Keratinocyte (primary cell): ENCODE measurements at places on chromosomes 13 and 19. TPM values are rescaled to one million over a fixed set of nuclear protein-coding genes. Genes with fewer than 3 reads are reported as not detected.

Gene FFAR2
- polyA plus RNA-seq: not detected in 3 replicates

GRCh38 chr13:29756506-29756905, 93.9 kb downstream of the UBL3 start:
- no peaks in the 10 kb centered on the region for H3K4me1 ChIP-seq
- no peaks in the 10 kb centered on the region for H3K27me3 ChIP-seq

- no peaks in the 10 kb centered on the region for H3K36me3 ChIP-seq
- H3K4me3 ChIP-seq: no peak overlapping the region
- H3K27me3 ChIP-seq: no peaks in the 10 kb centered on the region
- no peak overlapping the region for H3K27ac ChIP-seq
Measured at GRCh38 chr13:72985610-72986009, 73.2 kb upstream of the KLF5 start.

Gene ZNF701
- 6.0 to 7.2 TPM (median 7.0 TPM) in 3 replicates for polyA plus RNA-seq

Gene ZBTB32
- polyA plus RNA-seq: not detected in 3 replicates

DNA sequence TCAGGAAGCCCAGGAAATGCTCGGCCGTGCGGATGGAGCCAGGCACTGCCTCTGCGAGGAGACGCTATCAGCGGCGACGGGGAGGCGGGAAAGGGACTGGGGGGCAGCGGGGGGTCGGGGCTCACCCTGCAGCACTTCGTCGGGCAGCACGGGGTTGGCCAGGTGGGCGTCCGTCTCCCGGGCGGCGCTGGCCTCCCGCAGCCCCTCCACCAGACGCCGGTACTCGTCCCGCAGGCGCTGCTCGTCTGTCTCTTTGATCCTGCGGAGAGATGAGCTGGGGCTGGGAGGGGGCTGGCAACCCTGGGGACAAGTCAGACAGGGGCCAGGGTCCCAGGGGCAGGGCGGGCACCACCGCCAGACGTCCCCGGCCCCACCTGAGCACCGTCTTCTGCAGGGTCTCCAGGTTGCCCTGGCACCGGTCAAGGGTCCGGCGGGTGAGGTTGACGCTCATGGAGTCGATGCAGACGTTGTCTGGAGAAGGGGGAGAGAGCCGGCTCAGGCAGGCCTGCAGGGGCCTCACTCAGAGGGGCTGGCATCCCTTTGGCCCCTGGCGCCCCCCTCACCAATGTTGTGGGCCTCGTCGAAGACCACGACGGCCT, 6.4 kb downstream of the ERCC2 start:
- H3K36me3 ChIP-seq: peaks cover 37% of the 10 kb centered on the region
- H3K4me3 ChIP-seq: no peak overlapping the region
- DNase-seq: no peak
- peaks cover under 1% of the 10 kb centered on the region for H3K4me1 ChIP-seq
- H3K27ac ChIP-seq: no peak overlapping the region
- no peaks in the 10 kb centered on the region for H3K27me3 ChIP-seq

DNA sequence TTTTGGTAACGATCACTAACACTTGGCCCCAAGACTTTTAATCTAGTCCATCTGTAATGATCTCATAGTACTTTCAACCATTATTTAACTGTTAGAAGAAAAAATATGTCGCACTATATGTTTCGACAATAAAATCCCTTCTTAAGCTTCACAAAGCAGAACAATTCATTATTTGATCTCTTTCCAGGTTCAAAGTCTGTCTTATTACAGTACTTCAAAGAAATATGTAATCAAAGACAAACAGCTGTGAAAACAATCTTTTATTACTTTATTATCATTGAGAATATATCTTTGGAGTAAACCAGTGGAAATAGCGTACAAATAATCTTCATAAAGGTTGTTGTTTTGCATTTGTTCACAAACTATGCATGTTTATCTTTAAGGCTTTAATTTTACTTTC, 93.5 kb downstream of the DACH1 start:
- no peaks in the 10 kb centered on the region for H3K27me3 ChIP-seq
- no peaks in the 10 kb centered on the region for H3K36me3 ChIP-seq

DNA sequence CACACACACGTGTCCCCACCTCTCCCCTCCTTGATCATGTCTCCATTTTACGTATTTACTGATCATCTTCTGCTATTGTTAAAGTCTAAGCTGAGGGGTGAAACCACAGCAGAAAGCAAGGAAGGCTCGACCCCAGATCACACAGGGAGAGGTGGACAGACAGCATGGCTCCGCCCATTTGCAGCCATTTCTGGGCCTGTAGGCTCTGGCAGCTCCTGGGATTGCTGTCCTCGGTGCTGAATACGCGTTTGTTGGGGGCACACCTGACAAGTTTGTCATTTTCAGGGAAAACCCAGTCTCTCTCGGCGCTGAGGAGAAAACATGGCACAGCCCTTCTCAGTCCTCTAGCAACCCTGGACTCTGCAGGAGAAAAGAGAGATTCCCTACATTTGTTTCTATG, 8.0 kb downstream of the TMEM86B start:
- H3K27ac ChIP-seq: no peak overlapping the region
- no peaks in the 10 kb centered on the region for H3K36me3 ChIP-seq
- H3K4me1 ChIP-seq: peaks cover 9% of the 10 kb centered on the region
- no peak for DNase-seq
- no peaks in the 10 kb centered on the region for H3K27me3 ChIP-seq

Gene ZNF471
- polyA plus RNA-seq: 1.8 to 5.8 TPM (median 5.1 TPM) in 3 replicates

- H3K27ac ChIP-seq: no peak overlapping the region
- H3K27me3 ChIP-seq: no peaks in the 10 kb centered on the region
- no peaks in the 10 kb centered on the region for H3K36me3 ChIP-seq
- peaks cover 6% of the 10 kb centered on the region for H3K4me1 ChIP-seq
- DNase-seq: no peak
Measured at GRCh38 chr19:48290771-48291488, 21.0 kb downstream of the ZNF114 start.

DNA sequence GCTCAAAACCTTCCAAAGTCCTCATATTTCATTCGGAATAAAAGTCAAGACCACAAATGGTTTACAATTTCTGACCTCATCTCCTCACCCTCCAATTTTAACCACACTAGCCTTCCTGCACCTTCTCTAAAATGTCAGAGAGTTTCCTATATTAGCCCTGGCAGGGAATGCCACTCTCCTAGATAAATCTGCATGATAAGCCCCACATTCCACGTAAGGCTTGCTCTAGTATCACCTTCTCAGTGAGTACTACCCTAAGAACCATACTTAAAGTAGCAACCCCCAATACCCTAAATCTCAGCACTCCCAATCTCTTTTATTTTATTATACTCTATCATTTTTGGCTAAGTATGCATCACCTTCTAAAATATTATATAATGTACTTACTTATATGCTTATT, 100.5 kb upstream of the SLITRK5 start:
- DNase-seq: no peak
- H3K27me3 ChIP-seq: no peaks in the 10 kb centered on the region
- H3K4me3 ChIP-seq: no peak overlapping the region

GRCh38 chr13:75495938-75496337, 14.0 kb upstream of the TBC1D4 start:
- no peaks in the 10 kb centered on the region for H3K4me1 ChIP-seq
- no peak overlapping the region for H3K27ac ChIP-seq
- no peaks in the 10 kb centered on the region for H3K36me3 ChIP-seq
- H3K4me3 ChIP-seq: no peak overlapping the region
- no peaks in the 10 kb centered on the region for H3K27me3 ChIP-seq

DNA sequence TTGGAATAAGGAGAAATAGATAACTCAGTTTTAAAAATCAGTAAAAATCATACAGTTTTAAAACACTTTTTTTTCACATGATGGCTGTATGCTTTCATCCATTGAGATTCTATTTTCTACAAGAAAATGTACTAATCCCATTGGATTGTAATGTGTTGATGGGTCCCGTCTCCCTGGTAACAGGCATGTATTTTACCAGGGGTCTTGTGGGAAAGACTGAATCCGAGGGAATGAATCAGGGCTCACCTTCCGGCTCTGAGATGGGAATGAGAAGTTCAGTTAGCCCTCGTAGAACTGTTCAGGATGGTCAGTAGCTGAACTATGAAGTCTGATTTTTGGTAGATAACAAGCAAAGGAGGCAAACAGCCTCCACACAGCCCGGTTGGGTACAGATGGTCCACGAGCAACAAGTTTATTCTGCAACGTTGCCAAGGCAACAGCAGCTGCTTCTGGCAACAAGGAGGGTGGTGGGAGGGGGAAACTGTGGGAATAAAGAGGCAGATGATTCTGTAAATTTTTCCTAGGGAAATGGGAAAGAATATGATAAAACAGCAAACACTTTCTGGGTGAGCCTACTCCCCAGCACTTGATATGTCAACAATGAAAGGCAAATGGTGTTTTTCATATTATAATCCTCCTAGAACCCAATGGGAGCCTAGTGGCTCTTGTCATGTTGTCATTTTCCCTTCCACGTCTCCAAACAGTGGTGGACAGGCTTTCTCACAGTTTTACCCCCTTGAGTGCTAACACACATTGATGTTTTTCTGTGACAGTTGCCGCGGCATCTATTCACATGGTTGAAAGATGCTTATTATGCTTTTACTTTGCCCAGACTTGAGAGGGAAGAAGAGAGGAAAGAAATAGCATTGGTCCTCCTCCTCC, 12.4 kb upstream of the SIAH3 start:
- no peaks in the 10 kb centered on the region for H3K36me3 ChIP-seq
- H3K4me1 ChIP-seq: peaks cover 13% of the 10 kb centered on the region
- DNase-seq: no peak
- H3K27me3 ChIP-seq: no peaks in the 10 kb centered on the region

GRCh38 chr19:18291019-18291524, 9.7 kb upstream of the JUND start:
- no peak for DNase-seq
- H3K36me3 ChIP-seq: no peaks in the 10 kb centered on the region
- H3K4me1 ChIP-seq: peaks cover 16% of the 10 kb centered on the region

GRCh38 chr13:19607523-19608078, 25.9 kb upstream of the MPHOSPH8 start:
- H3K36me3 ChIP-seq: peaks cover 5% of the 10 kb centered on the region
- no peak for DNase-seq
- no peak overlapping the region for H3K4me3 ChIP-seq
- peaks cover 18% of the 10 kb centered on the region for H3K4me1 ChIP-seq

GRCh38 chr13:98824376-98825160, 72.1 kb upstream of the SLC15A1 start:
- H3K4me1 ChIP-seq: peaks cover 14% of the 10 kb centered on the region
- H3K36me3 ChIP-seq: peaks cover 25% of the 10 kb centered on the region
- H3K27ac ChIP-seq: no peak overlapping the region
- DNase-seq: no peak
- H3K27me3 ChIP-seq: no peaks in the 10 kb centered on the region

DNA sequence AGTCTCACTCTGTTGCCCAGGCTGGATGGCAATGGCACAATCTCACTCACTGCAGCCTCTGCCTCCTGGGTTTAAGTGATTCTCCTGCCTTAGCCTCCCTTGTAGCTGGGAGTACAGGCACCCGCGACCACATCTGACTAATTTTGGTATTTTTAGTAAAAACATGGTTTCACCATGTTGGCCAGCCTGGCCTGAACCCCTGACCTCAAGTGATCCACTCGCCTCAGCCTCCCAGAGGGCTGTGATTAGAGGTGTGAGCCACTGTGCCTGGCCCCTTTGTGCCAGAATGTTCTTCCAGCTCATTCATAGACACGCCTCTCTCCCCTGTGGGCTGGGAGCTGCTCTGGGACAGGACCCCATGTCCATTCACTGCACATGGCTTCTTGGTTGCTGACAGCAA, 9.1 kb downstream of the MYDGF start:
- H3K36me3 ChIP-seq: peaks cover 46% of the 10 kb centered on the region
- H3K4me1 ChIP-seq: no peaks in the 10 kb centered on the region
- no peak overlapping the region for H3K4me3 ChIP-seq
- DNase-seq: no peak

Gene SIAH3
- polyA plus RNA-seq: 0.12 to 0.19 TPM (median 0.17 TPM) in 3 replicates

Gene NLRP9
- polyA plus RNA-seq: not detected in 3 replicates

Gene IL17D
- 0.07 to 0.09 TPM (median 0.09 TPM) in 3 replicates for polyA plus RNA-seq

Gene COMP
- polyA plus RNA-seq: 0.02 to 0.21 TPM in 2 of 3 replicates, not detected in the other

GRCh38 chr13:46647512-46648065, 94.6 kb downstream of the LRCH1 start:
- H3K27me3 ChIP-seq: no peaks in the 10 kb centered on the region
- no peak overlapping the region for H3K4me3 ChIP-seq
- H3K27ac ChIP-seq: no peak overlapping the region

- H3K27me3 ChIP-seq: peaks cover 17% of the 10 kb centered on the region
- H3K4me3 ChIP-seq: no peak overlapping the region
- H3K4me1 ChIP-seq: peaks cover 19% of the 10 kb centered on the region
Measured at GRCh38 chr19:55083004-55083850, 7.6 kb downstream of the EPS8L1 start.

DNA sequence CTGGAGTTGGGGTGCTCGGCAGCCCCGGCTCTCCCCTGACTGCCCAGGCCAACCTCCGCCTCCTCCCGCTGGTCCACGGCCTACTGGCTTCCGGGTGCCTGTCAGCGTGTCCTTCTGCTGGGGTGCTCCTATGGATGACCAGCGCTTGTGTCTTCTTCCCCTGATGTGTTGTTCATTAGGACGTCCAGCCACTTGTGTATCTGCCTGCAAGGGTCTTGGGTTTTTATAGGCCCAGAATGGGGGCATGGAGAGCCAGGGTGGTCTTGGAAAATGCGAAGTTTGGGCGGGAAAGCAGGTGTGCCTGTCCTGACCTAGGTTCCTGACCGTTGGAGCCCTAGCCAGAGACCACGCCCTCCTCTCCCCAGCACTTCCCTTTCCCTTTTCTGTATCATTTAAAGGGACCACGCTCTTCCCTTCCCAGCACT, 139.8 kb downstream of the SLITRK5 start:
- no peaks in the 10 kb centered on the region for H3K36me3 ChIP-seq
- H3K27me3 ChIP-seq: no peaks in the 10 kb centered on the region
- H3K4me1 ChIP-seq: no peaks in the 10 kb centered on the region
- DNase-seq: no peak
- H3K4me3 ChIP-seq: no peak overlapping the region

DNA sequence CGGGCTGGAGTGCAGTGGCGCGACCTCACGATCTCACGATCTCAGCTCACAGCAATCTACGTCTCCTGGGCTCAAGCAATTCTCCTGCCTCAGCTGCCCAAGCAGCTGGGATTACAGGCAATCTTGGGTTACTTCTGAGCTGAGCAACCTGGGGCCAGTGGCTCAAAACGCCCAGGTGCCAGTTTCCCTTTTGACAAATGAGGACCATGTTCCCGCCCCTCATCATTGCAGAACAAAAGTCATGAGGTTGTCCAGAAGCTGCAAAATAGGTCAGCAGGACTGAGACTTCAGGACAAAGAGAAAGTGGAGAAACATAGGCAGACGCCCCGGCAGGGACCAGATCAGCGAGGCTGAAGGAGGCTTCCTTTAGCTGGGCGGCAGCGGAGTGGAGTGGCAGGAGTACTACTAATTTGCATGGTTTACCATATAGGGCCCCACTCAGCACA, 3.3 kb upstream of the ADGRE5 start:
- H3K27ac ChIP-seq: no peak overlapping the region
- no peak for DNase-seq
- H3K4me3 ChIP-seq: no peak overlapping the region
- peaks cover 8% of the 10 kb centered on the region for H3K4me1 ChIP-seq
- H3K36me3 ChIP-seq: no peaks in the 10 kb centered on the region
- no peaks in the 10 kb centered on the region for H3K27me3 ChIP-seq
